Testis (tissue), 5 donors: ENCODE measurements at places on chromosomes 12 and 14.

GRCh38 chr14:81523016-81523415 is 10.6 kb downstream of the SEL1L start:
- no peak for DNase-seq

DNA sequence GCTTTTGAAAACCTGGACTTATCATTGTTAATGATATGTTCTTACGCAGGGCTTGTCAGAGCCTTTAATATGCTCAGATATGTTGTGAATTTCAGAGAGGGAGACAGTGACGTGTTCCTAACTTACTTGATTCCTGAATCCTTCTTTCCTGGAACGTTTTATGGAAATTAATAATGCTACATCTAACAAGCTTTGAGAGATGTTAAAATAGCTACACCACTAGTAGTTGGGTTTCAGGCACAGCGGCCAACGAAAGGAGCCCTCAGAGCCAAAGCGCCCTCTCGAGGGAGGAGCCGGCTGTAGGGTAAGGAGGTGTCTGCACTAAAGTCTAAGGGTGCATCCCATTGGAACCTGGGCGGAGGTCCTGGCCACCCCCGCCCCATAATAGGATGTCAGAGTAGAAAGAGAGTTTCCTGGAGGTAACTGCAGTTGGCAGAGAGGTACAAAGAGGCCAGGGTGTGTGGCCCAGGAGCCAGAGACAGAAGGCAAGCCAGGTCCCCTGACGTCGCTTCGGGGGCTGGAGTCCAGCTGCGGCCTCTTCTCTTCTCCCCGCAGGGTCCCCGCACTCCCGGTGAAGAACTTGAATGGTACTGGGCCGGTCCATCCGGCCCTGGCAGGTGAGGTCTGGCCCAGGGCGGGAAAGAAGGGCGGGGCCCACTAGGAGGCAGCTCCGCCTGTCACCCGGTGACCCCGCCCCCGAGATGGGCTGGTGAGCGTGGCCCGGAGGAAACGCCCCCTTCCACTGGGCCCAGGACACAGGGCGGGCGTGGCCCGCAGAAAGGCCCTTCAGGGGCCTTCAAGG is 36.3 kb downstream of the DTX1 start:
- DNase-seq = peak; percentile 56

DNA sequence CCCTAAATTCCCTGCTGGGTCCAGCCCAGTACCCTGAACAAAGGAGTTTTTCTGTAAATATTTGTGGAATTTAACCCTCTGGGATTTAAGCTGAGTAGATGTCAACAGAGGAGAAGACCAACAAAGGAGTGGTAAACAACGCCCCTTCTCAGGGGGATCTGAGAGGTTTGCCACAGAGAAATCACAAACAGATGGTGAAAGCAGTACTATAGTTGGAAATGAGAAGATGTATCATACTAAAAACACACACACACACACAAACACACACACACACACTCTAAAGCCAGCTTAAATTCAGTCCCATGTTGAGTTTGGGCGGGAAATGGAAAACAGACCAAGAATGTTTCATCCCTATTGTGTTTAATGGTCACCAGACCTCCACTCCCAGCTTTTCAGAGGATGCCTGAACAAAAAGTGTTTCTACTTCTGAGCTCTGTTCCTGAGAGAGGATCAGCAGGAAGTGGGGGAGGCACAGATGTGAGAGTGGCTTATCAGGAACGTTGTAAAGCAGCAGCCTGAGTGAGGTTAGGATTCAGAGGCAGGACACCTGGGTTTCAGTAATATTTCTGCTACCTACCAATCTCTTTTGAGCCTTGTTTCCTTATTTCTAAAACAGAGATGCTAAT is 3.2 kb downstream of the BIN2 start:
- DNase-seq = peak; percentile 32

DNA sequence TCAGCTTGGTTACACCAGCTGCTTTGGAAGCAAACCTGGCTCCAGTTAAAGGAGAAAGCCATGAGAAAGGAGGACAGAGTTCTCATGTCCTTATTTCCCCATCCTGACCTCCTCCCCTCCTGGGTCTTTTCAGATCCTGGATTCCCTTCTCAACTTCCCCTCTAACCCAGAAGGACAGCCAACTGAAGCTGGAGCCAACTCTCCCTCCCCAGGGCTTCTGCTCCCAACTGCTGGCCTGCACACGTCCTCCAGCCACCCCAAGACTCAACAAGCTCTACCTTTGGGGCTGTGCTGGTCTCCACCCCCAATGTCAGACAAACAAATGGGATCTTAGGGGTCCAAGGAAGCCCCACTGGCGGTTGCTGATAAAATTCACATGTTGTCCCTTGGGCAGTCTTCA is 651.1 kb upstream of the TBX3 start:
- DNase-seq = no peak

DNA sequence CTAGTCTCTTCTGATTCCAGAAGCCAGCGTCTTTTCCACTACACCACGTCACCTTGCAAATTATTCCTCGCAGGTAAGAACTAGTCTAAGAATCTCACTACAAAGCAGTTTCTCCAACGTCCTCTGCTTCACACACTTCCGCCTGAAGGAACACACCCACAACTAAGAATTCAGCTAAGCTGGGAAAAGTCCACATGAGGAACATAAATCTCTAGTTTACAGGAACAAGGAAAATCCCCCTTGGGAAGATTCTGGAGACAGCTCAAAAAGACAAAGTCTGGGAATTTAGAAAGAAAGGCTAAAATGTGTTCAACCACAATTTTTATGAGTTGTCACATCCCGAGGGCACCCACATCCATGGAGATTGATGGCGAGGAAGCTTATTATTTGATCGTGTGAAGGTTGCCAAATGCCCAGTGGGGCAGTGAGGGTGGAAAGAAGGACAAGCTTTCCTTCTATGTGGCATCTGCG is 780.2 kb upstream of the TBX3 start:
- no peak for DNase-seq

GRCh38 chr12:91609283-91609682 is 426.7 kb upstream of the DCN start:
- DNase-seq = no peak
